Muscle of leg (tissue), 16 donors: ENCODE measurements at places on chromosomes 1 and 21. TPM values are rescaled to one million over a fixed set of nuclear protein-coding genes. Genes with fewer than 3 reads are reported as not detected.
A peak's percentile ranks its signal among the peaks of the same experiment; 100 is the strongest.

Gene TINAGL1
- polyA plus RNA-seq, result 24.8 TPM

Gene AMPD2
- 37.4 TPM for polyA plus RNA-seq

Gene HTR6
- polyA plus RNA-seq, result not detected

GRCh38 chr1:55632906-55633305, 417.7 kb upstream of the USP24 start:
- DNase-seq, result no peak
- H3K4me3 ChIP-seq, result no peak overlapping the region
- H3K4me1 ChIP-seq, result no peaks in the 10 kb centered on the region

DNA sequence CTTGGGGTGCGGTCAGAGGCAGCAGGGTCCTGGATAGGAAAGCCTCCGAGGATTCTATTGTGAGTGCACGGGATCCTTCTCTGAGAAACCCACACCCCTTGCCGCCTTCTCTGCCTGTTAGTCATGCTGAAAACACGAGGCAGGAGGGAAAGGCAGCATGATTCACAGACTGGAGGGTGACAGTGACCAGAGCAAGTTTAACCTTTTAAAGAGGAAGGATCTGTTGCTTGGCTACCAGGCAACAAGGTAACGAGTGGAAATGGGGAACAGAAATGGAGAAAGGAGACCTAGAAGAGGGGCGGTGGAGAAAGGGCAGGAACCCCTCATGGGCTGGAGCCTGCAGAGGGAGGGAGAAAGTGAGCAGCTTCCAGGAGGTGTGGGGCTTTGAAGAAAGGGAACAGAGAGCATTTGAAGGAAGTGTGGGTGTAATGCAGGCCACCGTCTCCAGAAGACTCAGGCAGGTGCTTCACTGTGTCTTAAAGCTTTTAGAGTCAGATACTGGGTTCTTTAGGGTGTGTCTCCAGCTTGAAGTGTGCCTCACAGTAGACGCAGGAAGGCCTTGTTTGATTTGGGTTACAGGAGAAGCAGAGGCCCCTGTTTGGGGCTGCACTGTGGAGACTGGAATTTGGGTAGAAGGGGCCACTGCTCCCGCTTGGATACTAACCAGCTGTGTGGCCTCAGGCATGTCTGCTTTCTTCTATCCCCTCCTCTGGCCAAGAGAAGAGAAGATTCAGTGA, 19.1 kb downstream of the OPTC start:
- peak; percentile 63 for DNase-seq
- H3K4me3 ChIP-seq, result no peak overlapping the region
- peaks cover 3% of the 10 kb centered on the region for H3K27me3 ChIP-seq

- no peak for DNase-seq
- H3K36me3 ChIP-seq, result no peaks in the 10 kb centered on the region
- H3K4me3 ChIP-seq, result no peak overlapping the region
- no peaks in the 10 kb centered on the region for H3K27me3 ChIP-seq
- no peak overlapping the region for H3K27ac ChIP-seq
- no peaks in the 10 kb centered on the region for H3K4me1 ChIP-seq
Measured at GRCh38 chr1:168907053-168907452, 178.0 kb upstream of the DPT start.
